ENCODE measurements at places on chromosomes 1 and 21. TPM values are rescaled to one million over a fixed set of nuclear protein-coding genes. Genes with fewer than 3 reads are reported as not detected.

GRCh38 chr1:156104861-156105832 is 9.4 kb upstream of the LMNA start:
- DNase-seq, result no peak

DNA sequence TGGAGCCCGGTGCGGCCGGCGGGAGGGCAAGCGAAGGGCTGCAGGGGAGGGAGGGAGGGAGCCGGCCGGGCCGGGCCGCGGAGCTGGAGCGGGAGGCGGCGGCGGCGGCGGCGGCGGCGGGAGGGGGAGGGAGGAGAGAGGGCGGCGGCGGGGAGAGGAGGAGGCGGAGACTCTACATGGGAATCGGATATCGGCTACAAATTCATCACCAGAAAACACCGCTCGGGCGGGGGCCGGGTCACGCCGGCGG is at the start of gene AKT3:
Gene AKT3 (minus strand): TSS at position 42 of the 250 bp plus-strand sequence. CDS start 7,073 bp downstream, outside the sequence.
- no peak for DNase-seq

DNA sequence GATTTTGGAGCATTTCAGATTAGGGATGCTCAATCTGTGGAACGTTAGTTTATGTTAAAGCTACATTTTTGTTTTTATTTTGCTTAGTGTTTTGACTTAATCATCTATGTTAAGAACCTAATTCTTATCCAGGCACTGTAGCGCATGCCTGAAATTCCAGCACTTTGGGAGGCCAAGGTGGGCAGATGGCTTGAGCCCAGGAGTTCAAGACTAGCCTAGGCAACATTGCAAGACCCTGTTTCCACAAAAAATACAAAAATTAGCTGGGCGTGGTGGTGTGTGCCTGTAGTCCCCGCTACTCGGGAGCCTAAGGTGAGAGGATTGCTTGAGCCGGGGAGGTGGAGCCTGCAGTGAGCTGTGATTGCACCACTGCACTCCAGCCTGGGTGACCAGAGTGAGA is 23.4 kb downstream of the FNBP1L start:
- no peak for DNase-seq

GRCh38 chr1:11357276-11357675 is 84.3 kb downstream of the UBIAD1 start:
- DNase-seq, result no peak

DNA sequence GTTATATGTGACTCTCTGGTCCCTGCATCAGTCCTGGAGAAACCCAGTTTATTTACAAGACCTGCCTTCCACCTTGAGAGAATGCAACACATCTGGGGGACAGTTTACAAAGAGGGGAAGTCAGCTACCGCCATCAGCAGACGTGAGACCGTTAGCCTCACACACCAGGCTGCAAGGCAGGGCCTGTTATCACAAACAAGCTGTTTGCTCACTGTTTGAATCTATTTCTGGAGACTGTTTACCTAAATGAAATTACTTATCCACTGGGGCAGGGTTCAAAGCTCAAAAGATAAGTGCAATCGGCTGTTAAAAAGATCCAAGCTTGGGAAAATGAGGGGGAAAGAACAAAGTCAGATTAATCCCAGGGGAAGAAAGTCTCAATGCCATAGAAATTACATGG is 134.4 kb downstream of the ZNF281 start:
- DNase-seq, result no peak

GRCh38 chr1:58732087-58732775 is 32.4 kb upstream of the MYSM1 start:
- no peak for DNase-seq

DNA sequence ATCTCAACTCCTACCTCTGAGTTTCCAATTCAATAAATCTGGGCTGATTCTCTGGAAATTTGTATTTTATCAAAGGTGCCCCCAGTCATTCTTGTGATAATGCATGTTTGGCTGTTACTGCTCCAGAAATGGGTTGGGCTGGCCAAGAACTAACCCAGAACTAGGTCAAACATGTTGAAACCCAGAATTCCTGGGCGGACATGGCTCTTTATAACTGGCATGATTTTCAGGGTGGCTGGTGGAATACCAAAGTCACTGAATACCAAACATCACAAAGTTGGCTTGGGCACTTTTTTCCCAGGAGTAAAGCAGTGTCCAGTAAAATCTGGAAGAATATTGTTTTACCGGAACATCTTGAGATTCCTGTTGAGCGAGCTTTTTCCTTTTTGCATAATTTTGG is 89.4 kb upstream of the S1PR1 start:
- no peak for DNase-seq

GRCh38 chr1:94719926-94720793 is 100.0 kb upstream of the SLC44A3 start:
- no peak for DNase-seq

DNA sequence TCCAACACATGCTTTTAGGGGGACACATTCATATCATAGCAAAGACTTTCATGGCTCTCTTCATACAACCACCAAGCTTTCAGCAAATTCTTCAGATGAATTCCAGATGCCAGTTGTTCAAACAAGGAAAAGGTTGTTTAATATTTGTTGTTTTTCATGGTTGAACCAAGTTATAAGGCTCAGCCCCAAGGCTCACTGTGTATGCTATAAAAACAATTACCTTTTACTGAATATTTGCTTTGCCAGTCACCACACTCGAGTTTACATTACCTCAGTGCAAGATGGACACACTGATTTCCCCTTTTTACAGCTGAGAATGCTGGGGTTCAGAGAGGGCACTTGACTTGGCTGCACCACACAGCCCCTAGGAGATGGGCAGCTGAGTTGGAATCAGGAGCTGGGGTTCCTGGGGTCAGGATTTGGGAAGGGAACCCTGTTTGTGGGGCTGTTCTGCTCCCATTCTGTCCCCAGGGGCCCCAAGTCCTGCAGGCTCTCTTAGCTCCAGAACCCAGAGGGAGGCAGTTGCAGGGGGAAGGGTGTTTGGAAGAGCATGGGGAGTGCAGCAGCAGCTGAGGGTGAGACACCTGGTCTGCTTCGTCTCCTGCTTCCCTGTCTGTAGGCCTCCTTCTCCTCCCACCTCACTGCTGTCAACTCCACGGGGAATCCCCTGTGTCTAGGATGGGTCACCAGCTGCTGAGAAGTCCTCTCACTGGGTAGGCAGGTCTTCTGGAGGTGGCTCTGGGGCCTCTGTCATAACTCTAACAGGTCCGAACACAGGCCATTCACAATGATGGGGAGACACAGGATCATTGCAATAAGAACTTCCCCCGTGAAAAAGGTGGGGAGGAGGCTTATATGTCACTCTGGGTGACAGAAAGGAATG is 12.8 kb upstream of the TMPRSS2 start:
- DNase-seq, result no peak

- no peak for DNase-seq
Observed at GRCh38 chr1:101308935-101309333, 72.1 kb downstream of the S1PR1 start.

- DNase-seq, result no peak
Observed at GRCh38 chr1:228373681-228374571, 32.7 kb downstream of the TRIM11 start.

DNA sequence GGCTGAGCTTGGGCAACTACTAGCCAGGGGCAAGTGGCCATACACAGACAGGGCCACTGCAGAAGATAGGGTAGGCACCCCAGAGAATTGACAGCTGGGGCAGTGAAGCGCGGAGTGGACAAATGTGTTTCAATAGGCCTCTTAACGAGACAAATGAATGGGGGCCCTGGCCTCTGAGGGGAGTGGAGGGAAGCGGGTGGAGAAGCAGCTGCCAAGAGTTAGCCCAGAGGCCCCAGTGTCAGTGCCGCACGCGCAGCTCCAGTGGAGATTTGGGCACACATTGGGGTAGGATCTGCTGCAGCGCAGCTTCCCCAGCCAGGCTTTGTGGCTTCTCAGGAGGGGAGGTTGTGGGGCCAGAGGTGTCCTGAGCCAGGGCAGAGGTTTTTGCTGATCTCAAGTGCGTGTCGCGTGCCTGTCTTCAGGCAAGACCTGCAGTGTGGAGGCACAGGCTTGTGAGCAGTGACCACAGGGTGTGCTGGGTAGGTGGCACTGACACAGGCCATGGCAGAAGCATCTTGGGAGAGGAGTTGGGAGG is 16.9 kb downstream of the PTPRF start:
- DNase-seq, result no peak

DNA sequence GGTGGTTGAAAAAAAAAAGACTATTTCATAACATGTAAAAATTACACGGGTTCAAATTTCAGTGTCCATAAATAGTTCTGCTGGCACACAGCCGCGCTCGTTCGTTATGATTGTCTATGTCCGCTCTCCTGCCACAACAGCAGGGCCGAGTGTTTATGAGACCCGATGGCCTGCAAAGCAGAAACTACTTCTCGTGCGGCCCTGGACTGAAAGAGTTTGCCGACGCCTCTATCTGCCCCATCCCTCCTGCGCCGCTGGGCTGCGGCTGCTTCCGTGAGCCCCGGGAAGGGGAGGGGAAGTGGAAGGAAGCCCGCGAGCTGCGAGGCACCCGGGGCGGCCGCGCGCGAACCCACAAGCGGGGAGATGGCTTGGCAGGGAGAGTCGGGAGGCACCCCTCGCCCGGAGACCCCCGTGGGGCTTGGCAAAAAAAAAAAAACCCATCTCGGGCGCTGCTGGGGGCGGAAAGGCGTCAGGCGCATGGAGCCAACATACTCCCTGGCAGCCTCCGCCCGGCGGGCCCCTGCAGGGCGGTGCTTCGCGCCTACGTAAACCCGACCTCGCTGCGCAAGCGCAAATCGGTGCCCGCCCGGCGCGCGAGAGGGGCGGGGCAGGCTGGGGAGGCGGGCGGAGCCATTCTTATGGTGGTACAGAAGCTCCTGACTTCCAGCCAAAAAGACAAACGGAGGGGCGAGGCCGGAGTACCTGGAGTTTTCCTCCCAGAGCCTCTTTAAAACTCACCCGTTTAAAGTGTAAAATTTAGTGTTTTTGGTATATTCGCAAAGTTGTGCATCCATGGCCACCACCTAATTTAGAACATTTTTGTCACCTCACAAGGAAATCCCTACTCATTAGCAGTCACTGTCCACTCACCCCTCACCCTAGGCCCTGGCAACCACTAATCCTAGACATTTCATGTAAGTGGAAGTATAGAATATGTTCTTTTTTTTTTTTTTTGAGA is 8.3 kb downstream of the SLC27A3 start:
- DNase-seq, result peak; percentile 84

DNA sequence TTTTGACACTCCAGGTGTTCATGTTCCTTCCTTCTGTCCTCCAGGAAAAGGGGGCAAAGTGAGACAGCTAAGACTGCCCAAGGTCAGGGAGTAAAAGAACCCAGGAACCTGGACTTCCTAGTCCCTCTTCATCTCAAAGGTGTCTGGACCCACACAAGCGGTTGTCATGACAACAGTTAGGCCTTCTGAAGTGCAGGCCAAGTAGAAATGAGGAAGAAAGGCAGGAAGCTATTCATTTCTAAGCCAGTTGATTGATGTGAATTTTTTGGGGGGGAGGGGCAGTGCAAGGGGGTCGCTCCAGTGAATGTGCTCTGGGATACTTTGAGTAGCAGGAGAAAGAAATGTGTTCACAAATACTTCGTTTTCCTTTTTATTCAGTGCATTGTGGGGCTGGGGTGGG is 114.3 kb downstream of the NAV1 start:
- no peak for DNase-seq

DNA sequence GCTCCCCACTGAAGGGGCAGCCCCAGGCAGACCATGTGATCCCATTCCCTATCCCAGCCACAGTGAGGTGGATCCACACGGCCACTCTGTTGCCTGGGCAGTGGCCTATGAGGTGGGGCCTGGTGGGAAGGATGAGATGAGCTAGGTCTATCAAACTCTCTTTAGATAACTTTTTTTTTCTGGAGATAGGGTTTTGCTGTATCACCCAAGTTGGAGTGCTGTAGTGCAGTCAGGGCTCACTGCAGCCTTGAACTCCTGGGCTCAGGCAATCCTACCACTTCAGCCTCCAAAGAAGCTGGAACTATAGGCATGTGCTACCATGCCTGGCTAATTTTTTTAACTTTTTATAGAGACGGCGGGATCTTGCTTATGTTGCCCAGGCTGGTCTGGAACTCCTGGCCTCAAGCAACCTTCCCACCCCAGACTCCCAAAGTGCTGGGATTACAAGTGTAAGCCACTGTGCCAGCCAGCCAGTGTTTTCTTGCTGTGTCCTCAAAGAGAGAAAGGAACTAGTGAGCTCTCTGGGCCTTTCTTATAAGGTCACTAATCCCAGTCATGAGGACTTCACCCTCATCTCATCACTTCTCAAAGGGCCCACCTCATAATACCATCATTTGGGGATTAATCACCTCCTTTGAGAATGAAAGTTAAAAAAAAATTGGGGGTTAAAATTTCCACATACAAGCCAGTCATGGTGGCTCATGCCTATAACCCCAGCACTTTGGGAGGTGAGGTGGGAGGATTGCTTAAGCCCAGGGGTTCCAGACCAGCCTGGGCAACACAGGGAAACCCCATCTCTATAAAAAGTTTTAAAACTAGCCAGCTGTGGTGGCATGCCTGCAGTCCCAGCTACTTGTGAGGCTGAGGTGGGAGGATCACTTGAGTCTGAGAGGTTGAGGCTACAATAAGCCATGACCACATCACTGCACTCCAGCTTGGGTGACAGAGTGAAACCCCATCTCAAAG is 36.6 kb downstream of the H3-3A start:
- no peak for DNase-seq

- DNase-seq, result no peak
Observed at GRCh38 chr1:225700889-225701465, 48.1 kb upstream of the ENAH start.

GRCh38 chr1:163147019-163147418 is 55.7 kb downstream of the RGS5 start:
- DNase-seq, result no peak

DNA sequence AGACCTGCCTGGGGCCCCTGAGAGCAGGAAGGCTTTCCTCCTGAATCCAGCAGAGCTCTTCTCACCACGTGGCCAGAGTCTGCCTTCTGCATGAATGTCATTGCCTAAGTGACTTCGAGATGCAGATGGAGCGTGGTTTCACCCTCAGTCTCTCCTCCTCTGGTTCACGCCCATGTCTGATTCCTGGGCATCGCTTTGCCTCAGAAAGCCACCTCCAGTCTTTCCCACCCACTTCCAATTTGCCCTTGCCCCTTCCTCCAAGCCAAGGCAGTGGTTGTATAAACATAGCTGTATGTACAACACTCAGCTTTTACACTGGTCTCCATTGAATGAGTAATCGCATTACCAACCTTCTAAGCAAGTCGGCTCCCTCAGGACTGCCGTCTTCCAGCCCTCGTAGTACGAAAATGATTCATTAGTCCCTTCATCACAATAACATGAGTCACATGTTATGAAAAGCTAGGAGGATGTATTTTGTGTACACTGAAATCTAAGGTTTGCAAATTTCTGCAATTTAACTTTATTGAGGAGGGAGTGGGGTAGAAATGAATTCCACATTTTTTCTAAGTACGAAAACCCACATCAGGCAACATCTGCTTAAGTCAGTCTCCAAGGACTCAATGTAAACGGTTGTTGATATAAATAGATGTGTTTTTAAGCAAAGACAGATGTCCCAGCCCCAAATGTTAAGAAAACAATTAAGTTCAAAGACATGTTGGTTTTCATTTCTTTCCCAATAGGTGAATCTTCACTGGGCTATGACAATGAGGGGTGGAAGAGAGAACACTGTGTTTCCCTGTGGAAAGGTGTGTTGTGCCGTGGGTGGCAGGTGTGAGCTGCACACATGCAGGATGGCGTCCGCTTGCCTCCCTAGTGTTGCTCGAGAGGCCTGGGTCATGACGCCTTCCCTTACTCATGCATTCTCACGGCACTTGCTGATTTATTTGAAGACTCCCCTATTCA is 32.3 kb upstream of the ETS2 start:
- DNase-seq, result no peak

PATJ gene
- 126 TPM for total RNA-seq

KCNJ9 gene
- not detected for total RNA-seq

TMEM234 gene
- total RNA-seq, result 43.2 TPM

NBPF6 gene
- total RNA-seq, result not detected

GBP7 gene
- not detected for total RNA-seq

LRRN2 gene
- 10.7 TPM for total RNA-seq

ZBTB48 gene
- total RNA-seq, result 55.9 TPM

GJA4 gene
- total RNA-seq, result 42.2 TPM

TFF2 gene
- total RNA-seq, result not detected

WNT3A gene
- not detected for total RNA-seq
